ENCODE measurements at places on chromosomes 16 and 17. TPM values are rescaled to one million over a fixed set of nuclear protein-coding genes. Genes with fewer than 3 reads are reported as not detected.

GRCh38 chr16:83147244-83147643, 520.5 kb downstream of the CDH13 start:
- no peaks in the 10 kb centered on the region for H3K27me3 ChIP-seq
- DNase-seq: no peak
- no peaks in the 10 kb centered on the region for H3K36me3 ChIP-seq
- no peak overlapping the region for H3K4me3 ChIP-seq
- H3K27ac ChIP-seq: no peak overlapping the region

Gene WDR81
- 48.0 TPM for total RNA-seq

Gene ARHGDIG
- total RNA-seq: not detected

Gene FGF11
- total RNA-seq: 2.0 TPM

GRCh38 chr17:69593716-69594115, 179.2 kb downstream of the MAP2K6 start:
- H3K36me3 ChIP-seq: no peaks in the 10 kb centered on the region
- H3K27me3 ChIP-seq: no peaks in the 10 kb centered on the region
- no peak overlapping the region for H3K27ac ChIP-seq

DNA sequence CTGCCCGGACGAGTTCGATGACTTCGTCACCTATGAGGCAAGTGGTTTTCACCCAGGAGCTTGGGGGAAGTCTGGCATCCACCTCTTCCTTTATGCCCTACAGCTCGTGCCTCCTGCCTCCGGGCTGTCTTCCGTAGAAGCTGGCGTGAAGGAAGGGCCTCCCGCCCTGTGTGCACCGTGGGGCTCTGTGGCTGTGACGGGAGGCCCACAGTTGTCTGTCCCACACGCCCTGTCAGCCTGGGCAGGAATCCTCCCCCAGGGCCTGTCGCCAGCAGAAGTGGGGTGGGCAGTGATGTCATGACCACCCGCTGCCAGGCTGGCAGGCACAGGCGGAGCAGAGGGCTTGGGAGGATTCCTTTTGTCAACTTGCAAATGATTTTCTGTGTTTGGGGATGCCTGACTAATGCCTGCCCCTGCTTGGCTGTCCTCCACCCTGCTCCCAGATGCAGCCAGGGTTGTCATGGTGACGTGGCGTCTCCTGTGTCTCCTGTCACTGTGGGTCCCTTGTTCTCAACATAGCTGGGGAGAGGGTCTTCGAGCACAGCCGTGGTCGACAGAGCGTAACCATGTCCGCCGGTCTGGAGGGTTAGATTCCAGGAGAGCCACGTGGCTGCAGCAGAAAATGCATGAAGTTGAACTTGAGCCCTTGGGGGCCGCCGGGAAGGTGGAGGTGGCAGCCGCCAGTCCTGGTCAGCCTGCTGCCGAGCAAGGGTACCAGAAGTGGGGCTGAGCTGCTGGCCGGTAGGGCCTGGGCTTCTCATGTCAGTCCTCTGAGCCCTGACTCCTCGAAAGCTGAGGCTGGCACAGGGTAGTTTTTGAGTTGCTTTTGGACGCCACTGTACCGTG, 46.1 kb downstream of the RAB11FIP3 start:
- H3K4me1 ChIP-seq: no peaks in the 10 kb centered on the region
- no peak overlapping the region for H3K27ac ChIP-seq
- DNase-seq: no peak
- H3K4me3 ChIP-seq: no peak overlapping the region
- H3K36me3 ChIP-seq: no peaks in the 10 kb centered on the region

DNA sequence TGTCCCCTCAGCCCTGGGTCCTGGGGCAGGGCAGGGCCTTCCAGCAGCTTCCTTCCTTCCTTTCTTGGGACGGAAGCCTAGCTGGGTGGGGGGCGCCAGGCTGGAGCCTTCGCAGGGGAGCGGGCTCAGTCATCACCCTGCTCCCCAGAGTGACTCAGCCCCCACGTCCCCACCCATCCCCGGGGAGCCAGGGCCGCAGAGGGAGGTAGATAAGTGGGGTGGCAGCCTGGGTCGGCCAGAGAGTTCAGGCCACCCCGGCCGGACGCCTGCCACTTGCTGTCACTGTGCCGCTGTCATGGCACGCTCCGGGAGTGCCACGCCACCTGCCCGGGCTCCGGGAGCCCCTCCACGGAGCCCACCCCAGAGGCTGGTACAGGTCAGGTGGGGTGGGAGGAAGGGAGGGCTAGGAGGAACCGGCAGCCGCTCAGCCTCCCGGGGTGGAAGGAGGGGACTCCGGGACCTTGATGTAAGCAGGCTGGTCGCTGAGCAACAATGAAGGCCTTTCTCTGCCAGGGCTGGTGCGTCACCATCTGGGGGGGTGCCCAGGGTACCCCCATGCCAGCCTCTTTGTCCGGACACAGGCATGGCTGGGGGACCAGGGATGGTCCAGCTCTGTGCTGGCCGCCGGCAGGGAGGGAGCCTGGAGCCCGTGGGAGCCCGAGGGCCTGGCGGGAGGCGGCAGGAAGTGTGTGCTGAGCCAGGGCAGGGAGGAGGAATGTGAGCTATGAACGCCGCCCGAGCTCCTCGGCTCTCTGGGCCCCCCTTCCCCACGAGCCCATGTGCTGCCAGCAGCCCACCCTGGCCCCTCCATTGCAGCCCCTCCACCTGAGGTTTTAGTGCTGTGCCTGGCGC, 6.6 kb downstream of the NHERF2 start:
- peak overlapping the region; percentile 97 for H3K27ac ChIP-seq
- H3K36me3 ChIP-seq: peaks cover 52% of the 10 kb centered on the region
- H3K4me1 ChIP-seq: peaks cover 71% of the 10 kb centered on the region
- DNase-seq: peak; percentile 90
- peak overlapping the region; percentile 83 for H3K4me3 ChIP-seq
- H3K27me3 ChIP-seq: no peaks in the 10 kb centered on the region

GRCh38 chr16:88806491-88807111, 3.0 kb downstream of the CDT1 start:
- peak; percentile 85 for DNase-seq
- H3K4me1 ChIP-seq: peaks cover 32% of the 10 kb centered on the region
- H3K4me3 ChIP-seq: no peak overlapping the region
- H3K27me3 ChIP-seq: no peaks in the 10 kb centered on the region
- no peaks in the 10 kb centered on the region for H3K36me3 ChIP-seq

Gene SCN4A
- total RNA-seq: not detected

- H3K27me3 ChIP-seq: no peaks in the 10 kb centered on the region
- peaks cover 20% of the 10 kb centered on the region for H3K4me1 ChIP-seq
- H3K36me3 ChIP-seq: peaks cover under 1% of the 10 kb centered on the region
- no peak overlapping the region for H3K4me3 ChIP-seq
- H3K27ac ChIP-seq: no peak overlapping the region
Measured at GRCh38 chr17:39979016-39979670, 1.5 kb upstream of the PSMD3 start.

GRCh38 chr16:55662644-55663031, 6.8 kb downstream of the SLC6A2 start:
- H3K4me1 ChIP-seq: no peaks in the 10 kb centered on the region
- DNase-seq: no peak
- no peak overlapping the region for H3K27ac ChIP-seq
- H3K4me3 ChIP-seq: no peak overlapping the region
- H3K27me3 ChIP-seq: no peaks in the 10 kb centered on the region

GRCh38 chr17:66627985-66628384, 206.9 kb upstream of the CACNG5 start:
- no peak for DNase-seq
- no peaks in the 10 kb centered on the region for H3K36me3 ChIP-seq
- no peaks in the 10 kb centered on the region for H3K4me1 ChIP-seq
- H3K27ac ChIP-seq: no peak overlapping the region
- no peaks in the 10 kb centered on the region for H3K27me3 ChIP-seq
- no peak overlapping the region for H3K4me3 ChIP-seq
